Activated CD4-positive, alpha-beta T cell treated with anti-CD3 and anti-CD28 coated beads, Interleukin-2, amount 50 U/mL, for 24 hours (primary cell): ENCODE measurements at places on chromosomes 1 and 21.

GRCh38 chr1:239237912-239238311, 148.5 kb upstream of the CHRM3 start:
- no peak for DNase-seq

DNA sequence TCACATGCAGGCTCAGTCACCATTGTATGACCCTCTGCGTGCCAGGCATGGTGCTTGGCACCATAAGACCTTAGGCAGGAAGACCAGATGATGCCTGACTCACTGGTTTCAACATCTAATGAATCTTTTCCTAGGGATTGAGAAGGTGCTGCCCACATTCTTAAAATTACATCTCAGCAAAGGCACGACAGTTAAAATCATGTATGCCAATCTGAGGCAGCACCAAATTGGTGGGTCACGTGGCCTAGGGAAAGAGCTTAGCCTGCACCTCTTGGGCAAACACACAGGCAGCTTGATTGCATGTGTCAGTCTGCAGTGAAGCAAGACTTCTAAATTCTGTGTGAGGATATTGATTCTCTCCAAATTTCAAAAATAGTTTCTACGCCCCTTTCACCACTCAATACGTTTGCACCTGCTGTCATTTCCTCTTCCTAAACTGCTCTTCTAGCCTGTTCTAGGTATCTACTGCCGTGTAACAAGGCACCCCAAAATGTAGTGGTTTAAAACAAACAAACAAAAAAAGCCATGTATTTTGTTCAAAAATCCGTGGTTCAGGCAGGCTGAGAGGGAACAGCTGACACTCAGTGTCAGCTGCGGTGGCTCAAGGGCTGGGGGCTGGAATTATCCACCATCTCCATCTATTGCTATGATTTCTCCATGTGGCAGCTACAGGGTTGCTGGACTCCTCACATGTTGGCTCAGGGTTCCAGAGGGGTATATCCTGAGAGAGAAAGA, 160.2 kb upstream of the FGGY start:
- DNase-seq = no peak

GRCh38 chr21:37461479-37461878, 94.9 kb downstream of the DYRK1A start:
- no peak for DNase-seq

DNA sequence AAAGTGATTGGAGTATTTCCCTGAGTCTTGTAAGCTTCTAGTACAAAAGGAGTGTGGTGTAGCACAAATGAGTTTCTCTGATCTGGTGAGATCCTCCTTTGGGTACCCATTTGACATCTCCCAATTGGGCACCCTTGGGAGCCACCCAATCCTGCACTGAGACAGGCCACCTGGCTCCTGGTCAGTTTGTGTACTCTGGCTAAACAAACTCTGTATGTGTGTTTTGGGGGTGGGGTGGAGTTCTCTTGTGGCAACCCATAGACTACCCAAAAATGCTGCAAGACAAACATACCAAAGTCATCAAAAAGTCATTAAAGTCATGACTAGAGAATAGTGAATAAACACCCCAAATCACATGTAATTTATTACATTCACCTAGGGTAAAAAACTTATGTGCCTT, 8.4 kb upstream of the HIVEP3 start:
- DNase-seq = no peak

DNA sequence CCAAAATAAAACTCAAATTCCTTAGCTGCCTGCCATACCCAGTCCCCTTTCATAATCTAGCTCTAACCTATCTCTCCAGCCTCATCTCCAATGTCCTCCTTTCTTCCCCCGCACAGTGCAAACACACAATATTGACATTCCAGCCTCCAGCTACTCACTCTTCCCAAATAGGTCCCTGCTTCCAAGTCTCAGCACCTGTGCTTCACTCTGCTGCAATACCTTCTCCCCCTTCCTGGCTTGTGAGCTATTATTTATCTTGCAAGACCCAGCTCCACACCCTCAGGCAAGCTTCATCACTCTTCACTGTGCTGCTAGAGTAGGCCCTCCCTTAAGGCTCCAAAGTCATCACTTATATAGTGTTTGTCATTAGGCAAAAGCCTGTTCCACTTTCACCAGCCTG, 9.7 kb downstream of the PLPP3 start:
- DNase-seq = no peak

DNA sequence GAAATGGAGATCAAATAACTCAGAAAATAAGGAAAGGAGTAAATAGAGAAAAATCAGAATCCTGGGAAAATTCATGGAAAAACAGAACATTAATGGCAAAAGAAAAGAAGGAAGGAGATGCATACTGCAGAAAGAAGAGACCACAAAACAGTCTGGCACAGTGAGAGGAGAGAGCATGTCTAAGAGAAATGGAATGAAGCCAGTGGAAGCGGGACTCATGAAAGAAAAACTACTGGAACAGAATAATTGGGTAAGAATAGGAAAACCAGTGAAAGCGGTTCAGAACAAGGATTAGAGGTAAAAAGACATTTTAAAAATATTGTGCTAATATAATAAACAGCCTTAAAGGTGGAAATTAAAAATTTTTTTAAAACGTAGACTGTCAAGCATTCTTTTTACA, 93.6 kb upstream of the GREM2 start:
- DNase-seq = no peak

DNA sequence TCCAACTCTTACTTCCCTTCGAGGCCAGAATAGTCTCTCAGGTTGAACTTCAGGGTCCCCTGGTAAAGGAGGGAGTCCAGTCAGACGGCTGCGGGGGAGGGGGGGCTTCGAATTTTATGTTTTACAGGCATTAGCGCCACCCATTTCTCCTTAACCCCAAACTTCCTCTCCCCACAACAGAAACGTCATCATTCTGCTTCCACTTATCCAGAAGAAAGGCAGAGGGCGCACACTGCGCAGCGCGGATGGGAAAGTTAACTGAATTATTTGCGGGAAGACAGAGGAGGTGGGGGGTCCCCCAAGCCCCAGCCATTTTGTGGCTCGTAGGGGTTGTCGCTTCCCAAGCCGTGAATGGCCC, 529 bp upstream of the PRMT2 start:
- DNase-seq = no peak

DNA sequence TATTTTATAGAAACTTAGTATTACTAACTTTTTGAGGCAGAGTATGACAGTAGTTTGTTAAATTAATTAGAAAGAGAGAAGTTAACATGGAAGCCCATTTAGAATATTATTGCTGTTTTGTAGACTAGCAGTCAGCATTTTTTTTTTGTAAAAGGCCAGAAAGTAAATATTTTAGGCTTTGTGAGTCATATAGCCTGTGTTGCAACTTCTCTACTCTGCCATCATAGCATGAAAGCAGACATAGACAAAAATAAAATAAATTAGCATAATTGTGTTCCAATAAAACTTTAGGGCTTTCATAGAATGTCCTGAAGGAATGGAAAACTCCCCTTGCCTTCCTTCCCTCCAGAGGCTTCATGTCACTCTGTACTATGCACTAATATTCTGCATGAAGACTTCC, 12.3 kb upstream of the RGS4 start:
- no peak for DNase-seq
